ENCODE measurements at places on chromosomes 6 and 20. TPM values are rescaled to one million over a fixed set of nuclear protein-coding genes. Genes with fewer than 3 reads are reported as not detected.
A peak's percentile ranks its signal among the peaks of the same experiment; 100 is the strongest.

DNA sequence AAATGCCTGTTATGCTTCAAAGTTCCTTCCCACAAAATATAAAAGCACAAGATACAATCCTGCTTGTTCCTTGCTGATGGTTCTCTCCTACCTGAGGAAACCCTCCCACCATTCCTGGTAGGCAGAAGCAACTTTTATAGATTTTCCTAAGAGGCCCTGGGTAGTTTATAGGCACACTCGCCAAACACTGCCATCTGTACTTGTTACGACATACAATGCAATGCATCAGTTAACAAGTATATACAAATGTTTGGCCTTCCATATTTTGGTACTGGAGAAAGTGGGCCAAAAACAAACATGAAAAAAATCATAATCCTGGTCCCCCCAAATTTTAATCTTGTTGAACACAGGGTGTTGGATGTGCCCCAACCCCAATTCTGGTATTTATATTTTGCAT is 16.6 kb downstream of the MCM9 start:
- H3K4me3 ChIP-seq = no peak overlapping the region
- no peaks in the 10 kb centered on the region for H3K27me3 ChIP-seq
- H3K27ac ChIP-seq = no peak overlapping the region
- peaks cover 33% of the 10 kb centered on the region for H3K36me3 ChIP-seq

DNA sequence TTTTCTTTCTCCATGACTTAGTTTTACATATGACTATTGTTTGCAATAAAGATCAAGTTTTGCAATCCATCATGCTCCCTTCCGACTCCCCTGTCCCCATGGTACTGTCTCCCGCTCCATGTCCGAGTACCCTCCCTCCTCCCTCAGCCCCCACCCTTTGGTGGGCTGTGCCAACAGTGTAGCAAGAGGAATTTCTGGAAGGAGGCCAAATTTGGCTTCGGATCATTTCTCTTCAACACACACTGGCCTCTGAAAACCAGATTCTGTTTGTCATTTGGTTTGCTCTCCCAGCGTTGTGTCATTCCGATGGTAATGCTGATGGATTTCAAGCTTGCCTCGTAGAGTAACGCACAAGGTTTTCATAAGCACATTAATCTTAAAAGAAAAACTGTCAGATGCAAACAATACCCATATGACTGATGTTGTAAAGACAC is 22.9 kb upstream of the PAX1 start:
- no peaks in the 10 kb centered on the region for H3K4me1 ChIP-seq
- H3K27ac ChIP-seq = no peak overlapping the region
- H3K27me3 ChIP-seq = peaks cover 2% of the 10 kb centered on the region
- no peak for DNase-seq
- H3K36me3 ChIP-seq = no peaks in the 10 kb centered on the region

GRCh38 chr6:144285548-144285797 is 338 bp downstream of the UTRN start:
- no peak for DNase-seq
- H3K36me3 ChIP-seq = no peaks in the 10 kb centered on the region
- peaks cover 9% of the 10 kb centered on the region for H3K4me1 ChIP-seq
- peak overlapping the region; percentile 96 for H3K4me3 ChIP-seq
- no peaks in the 10 kb centered on the region for H3K27me3 ChIP-seq
- H3K27ac ChIP-seq = peak overlapping the region; percentile 92

GRCh38 chr6:157731221-157731620 is 91.8 kb upstream of the SNX9 start:
- H3K4me1 ChIP-seq = no peaks in the 10 kb centered on the region
- H3K27ac ChIP-seq = no peak overlapping the region
- no peak for DNase-seq
- no peaks in the 10 kb centered on the region for H3K36me3 ChIP-seq
- H3K27me3 ChIP-seq = no peaks in the 10 kb centered on the region
- no peak overlapping the region for H3K4me3 ChIP-seq

DNA sequence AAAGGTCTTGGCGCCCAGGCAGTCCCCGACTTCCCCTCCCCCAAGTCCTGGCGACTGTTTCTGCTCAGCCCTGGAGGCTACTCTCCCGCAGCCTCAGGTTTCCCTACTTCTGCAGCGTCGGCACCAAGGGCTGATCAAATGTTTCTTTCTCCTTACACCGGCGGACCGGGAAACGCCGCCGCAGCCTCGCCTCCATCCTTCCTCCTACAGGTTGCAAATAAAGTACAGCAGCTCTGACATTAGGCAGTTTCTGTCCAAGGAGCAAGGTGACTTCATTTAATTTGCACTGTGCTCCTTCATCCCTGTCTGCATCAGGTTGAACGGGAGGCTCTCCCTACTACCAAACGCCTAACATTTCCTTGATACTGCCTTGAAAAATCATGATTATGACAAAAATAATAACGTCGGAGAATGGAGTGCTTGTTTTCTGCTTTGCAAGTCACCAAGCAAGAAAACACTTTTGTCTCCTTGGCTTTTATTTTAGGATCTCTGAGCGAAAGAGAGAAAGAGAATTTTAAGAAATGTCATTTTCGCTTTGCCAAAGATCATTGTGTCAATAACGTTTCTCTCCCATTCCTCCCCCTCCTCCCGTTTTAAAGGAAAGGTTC is 1.0 kb downstream of the CLIC5 start:
- H3K4me3 ChIP-seq = no peak overlapping the region
- H3K27me3 ChIP-seq = peaks cover 1% of the 10 kb centered on the region
- no peaks in the 10 kb centered on the region for H3K36me3 ChIP-seq
- DNase-seq = no peak

DNA sequence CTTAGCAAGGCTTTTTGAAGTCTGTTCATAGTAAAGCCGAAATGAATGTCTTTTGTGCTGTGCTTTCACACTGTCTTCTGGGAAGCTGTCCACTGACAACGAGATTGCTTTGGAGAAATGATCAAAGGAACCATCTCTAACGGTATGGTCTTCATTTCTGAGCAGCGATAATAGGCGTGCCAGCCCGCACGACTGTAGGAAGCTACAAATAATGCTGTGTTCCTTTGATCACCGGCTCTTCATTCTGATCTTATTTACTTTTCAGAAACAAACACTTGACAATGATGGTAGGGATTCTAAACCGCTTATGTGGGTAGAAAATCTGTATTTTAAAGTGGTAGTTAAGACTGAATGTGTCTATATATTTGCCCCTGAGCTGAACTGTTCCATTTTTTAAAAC is 306.6 kb upstream of the EXOC2 start:
- no peak overlapping the region for H3K4me3 ChIP-seq
- no peaks in the 10 kb centered on the region for H3K36me3 ChIP-seq
- DNase-seq = no peak
- H3K27me3 ChIP-seq = no peaks in the 10 kb centered on the region
- no peak overlapping the region for H3K27ac ChIP-seq

Gene RBPJL
- polyA plus RNA-seq = not detected

DNA sequence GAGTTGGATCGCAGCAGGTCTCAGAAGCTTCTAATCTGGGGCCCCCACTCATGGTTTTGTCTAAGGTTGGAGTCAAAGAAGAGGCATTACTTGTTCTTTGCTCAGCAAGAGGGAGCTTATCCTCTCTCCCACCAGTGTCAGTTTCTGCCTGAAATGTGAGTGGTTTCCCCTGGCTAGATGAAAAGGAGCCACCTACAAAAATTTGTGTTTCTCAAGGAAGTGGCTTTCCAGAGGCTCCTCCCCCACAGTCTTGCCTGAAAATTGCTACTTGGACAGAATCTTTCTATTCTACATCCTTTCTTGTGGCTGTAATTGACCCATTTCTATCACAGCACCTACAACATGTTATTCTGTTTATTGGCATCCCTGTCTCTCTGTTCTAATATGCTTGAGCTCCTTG is 37.9 kb downstream of the SCML4 start:
- H3K27me3 ChIP-seq = no peaks in the 10 kb centered on the region
- no peaks in the 10 kb centered on the region for H3K4me1 ChIP-seq
- H3K27ac ChIP-seq = no peak overlapping the region
- DNase-seq = no peak
- no peak overlapping the region for H3K4me3 ChIP-seq

Gene MYLIP
- 3.0 TPM for polyA plus RNA-seq

Gene HAO1
- polyA plus RNA-seq = 164 TPM

- no peak for DNase-seq
- H3K27me3 ChIP-seq = no peaks in the 10 kb centered on the region
- H3K27ac ChIP-seq = no peak overlapping the region
- peaks cover 6% of the 10 kb centered on the region for H3K36me3 ChIP-seq
- no peak overlapping the region for H3K4me3 ChIP-seq
Measured at GRCh38 chr20:59020938-59021551, 1.8 kb downstream of the TUBB1 start.

DNA sequence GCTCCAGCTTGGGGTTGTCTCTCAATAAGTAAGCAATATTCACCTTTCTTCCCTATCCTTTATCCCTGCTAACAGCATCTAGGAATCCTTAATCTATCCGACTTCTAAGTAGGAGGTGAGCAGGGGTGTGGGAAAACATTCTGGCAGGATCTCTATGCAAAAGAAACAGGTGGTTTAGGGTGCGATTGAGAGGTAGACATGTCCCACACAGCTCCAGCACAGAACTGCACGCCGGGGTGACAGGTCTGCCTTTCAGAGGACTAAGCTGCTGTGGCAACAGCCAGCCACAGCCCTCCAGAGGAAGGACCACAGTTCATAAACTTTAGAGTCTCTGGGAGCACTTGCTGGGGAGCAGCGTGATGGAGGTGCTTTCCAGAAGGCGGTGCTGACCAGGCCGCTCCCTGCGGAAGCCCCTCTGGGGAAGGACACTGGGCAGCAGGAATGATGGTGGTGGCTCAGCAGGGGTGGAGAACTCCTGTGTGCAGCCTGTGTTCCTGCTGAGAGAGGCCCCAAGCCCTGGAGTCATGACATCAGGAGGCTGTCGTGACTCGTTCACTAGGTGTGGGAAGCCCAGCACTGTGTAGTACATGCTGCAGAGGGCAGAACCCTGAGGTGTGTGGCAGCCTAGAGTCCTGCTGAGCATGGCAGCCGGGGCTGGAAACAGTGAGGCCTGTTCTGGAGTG is 509.6 kb downstream of the PRKN start:
- H3K4me1 ChIP-seq = no peaks in the 10 kb centered on the region
- H3K27me3 ChIP-seq = no peaks in the 10 kb centered on the region
- H3K4me3 ChIP-seq = no peak overlapping the region
- H3K27ac ChIP-seq = no peak overlapping the region
- no peaks in the 10 kb centered on the region for H3K36me3 ChIP-seq
- DNase-seq = no peak

DNA sequence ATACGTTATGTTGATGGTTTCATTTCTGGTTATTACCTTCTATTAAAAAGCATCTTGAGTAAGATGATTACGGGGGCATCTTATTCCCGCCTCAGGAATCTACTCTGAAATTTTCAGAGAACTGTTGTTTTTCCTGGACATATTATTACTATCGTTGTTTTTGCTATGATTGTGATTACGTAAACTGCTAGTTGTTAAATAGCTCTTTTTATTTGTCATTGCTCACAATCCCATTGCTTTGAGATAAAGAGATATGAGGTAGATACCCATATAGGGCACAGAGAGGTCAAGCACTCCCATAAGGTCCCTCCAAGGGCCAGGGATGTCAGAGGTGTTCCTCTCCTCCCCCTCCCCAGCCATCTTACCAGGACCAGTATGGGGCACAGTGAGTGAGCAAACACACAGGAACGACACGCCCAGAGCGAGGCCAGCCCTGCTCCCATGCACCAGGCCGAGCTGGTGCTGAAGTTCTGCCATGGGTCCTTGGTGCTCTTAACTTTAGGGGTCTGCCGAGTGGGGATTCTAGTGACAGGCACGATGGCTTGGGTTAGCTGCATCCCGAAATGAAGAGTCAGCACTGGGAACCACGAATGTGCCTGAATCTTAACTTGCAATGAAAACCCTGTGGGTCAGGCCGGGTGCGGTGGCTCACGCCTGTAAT is 49.9 kb downstream of the PRDM1 start:
- no peak overlapping the region for H3K27ac ChIP-seq
- no peak for DNase-seq
- H3K4me3 ChIP-seq = no peak overlapping the region
- no peaks in the 10 kb centered on the region for H3K36me3 ChIP-seq
- no peaks in the 10 kb centered on the region for H3K4me1 ChIP-seq
- H3K27me3 ChIP-seq = peaks cover 3% of the 10 kb centered on the region

Gene HDGFL1
- polyA plus RNA-seq = not detected

DNA sequence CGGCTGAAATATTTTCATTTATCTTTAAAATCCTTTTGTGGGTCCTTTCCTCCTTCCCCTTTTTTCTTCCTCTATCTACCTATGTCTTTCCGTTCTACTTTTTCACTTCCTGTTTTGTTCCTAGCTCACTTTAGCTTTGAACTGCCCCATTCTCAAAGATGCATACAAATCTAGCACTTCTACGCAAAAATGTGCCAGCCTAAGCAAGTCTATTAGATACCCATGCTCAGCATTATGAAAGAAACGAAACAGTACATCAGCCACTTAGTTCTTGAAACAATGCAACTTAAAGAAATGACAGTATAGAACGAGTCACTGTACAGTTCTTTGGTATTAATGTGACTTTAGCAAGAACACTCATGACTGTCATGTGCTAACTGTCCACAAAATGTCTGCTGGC is 47.3 kb upstream of the MARCKS start:
- no peak overlapping the region for H3K4me3 ChIP-seq
- no peak overlapping the region for H3K27ac ChIP-seq
- H3K4me1 ChIP-seq = no peaks in the 10 kb centered on the region
- no peak for DNase-seq
- H3K27me3 ChIP-seq = no peaks in the 10 kb centered on the region
- no peaks in the 10 kb centered on the region for H3K36me3 ChIP-seq

DNA sequence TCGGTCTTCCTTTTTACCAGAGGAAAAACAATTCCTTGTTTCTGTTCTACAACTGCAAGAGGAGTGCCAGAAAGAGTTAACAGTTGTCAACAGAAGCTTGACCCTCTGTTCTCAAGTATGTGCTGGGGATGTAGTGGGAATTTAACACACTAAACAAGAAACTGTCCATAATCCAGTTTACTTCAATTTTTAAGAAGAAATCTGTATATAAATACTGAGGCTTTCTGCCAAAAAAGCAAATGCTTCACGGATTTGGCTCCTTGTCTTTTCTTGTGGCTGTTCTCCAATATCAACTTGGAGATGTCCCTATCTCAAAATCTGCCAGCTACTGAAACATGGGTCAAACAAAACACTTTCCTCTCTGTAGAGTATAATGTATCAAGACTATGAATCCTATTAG is 26.8 kb downstream of the REV3L start:
- no peak overlapping the region for H3K4me3 ChIP-seq
- no peak overlapping the region for H3K27ac ChIP-seq
- H3K27me3 ChIP-seq = no peaks in the 10 kb centered on the region
- no peak for DNase-seq
